Mesendoderm (in vitro differentiated cells): ENCODE measurements at places on chromosomes 12 and 14.

DNA sequence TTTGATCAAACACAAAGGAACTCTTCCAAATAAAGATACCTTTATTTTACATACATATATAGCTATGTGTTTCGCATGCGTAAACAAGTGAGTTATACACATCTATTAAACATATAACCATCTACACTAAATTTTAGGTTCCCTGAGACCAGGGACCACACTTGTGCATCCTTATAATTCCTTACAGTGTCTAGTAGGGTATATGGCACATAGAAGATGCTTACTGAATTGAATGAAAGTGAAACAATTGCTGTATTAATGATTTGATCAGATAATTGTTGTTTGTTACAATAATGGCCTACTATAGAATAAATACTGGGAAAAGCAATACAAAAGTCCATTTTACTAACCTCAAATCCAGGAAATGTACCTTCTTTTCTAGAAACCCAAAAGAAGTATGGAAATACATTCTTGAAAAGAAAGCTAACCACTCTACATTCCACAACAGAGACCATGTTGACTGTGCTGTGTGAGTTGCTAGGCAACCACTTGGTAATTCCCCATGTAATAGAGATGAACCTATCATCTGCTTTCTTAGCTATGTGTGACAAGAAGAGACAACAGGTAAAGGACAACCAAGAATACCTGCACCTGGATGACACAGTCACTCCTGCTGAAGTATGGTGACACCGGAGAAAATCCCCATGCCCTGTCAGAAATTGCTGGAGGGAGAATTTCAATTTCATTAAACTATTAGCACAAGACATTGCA is 11.9 kb upstream of the CIPC start:
- peak; percentile 98 for DNase-seq

GRCh38 chr14:101082436-101083384 is 179.2 kb upstream of the RTL1 start:
- DNase-seq, result no peak

GRCh38 chr12:22276867-22277266 is 57.6 kb downstream of the ST8SIA1 start:
- no peak for DNase-seq

DNA sequence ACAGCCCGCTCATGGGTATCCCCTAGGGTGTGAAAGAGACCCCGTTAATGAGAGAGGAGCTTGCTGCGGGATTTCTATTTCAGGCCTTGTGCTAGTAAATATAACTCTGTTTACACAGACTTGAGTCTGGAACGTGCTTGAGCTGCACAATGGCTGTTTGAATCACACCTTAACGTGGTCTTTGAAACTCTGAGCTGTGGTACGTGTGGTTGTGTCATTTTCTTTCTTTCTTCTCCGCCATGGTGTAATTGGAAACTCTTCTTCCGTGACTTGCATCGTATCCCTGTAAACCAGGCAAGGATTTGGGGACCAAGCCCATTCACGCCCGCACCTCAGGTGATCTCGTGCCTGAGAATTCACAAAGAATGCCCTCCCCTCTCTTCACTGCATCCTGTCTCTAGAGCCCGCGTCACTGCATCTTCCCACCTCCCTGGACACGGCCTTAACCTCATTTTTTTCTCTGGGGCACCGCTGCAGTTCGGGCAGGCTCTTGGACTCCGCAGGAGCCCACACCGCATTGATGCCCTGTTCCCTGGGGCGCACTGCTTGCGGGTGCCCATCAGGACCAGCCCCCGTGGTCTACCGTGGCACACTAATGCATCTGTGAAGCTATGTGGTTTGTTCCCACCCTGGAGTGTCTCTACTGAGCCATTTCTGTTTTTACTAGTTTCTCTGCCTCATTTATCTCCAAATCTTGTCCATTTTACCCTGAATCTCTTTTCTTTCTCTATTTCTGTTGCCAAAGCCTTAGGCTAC is 78.4 kb upstream of the PARP11 start:
- DNase-seq, result no peak

DNA sequence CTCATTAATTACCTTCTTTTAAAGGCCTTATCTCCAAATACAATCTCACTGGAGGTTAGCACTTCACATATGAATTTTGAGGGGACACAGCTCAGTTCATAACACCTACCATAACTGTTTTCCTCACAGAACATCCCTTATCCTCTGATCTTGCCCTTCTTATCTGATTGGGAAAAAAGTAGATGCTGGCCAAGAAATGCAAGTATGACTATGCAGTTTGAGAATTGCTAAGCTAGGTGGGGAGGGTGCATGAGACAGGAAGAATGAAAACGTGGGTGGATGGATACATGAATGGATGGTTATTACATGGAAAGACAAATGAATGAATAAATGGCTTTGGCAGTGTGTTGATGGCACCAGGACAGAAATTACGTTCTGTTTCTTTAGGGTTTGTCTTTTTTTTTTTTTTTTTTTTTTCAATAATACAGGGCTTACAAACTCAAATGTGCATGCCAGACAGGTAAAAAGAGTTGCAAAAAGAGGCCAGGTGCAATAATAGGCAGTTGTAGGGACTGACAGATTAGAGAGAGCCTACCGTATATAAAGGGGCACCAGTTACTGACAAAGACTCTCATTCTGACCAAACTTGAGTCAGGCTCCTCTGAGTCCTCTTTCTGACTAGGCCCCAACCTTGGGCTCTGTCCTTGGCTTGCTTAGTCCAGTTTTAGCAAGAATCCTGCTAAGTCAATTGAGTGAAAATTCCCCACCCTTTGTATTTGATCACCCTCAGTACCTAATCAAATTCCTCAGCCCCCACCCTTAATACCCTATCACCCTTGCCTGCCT is 304.9 kb downstream of the ZFP36L1 start:
- no peak for DNase-seq

DNA sequence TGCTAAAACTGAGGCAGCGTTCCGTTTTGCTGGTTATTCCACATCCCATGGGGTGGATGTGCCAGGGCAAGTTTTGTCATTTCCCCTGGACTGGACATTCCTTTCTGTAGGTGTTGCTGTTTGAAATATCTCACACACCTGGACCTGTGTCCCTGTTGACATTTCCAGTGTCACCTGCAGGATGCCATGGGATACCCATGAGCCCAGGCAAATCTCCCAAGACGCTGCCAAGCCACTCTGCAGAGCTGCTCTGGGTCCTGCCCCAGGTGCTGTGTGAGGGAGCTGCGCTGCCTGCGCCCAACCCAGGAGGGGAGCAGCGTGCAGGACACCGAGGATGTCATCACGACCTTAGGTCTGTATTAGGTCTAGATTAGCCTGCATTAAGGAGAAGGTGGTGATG is 5.2 kb upstream of the PACS2 start:
- DNase-seq, result no peak

DNA sequence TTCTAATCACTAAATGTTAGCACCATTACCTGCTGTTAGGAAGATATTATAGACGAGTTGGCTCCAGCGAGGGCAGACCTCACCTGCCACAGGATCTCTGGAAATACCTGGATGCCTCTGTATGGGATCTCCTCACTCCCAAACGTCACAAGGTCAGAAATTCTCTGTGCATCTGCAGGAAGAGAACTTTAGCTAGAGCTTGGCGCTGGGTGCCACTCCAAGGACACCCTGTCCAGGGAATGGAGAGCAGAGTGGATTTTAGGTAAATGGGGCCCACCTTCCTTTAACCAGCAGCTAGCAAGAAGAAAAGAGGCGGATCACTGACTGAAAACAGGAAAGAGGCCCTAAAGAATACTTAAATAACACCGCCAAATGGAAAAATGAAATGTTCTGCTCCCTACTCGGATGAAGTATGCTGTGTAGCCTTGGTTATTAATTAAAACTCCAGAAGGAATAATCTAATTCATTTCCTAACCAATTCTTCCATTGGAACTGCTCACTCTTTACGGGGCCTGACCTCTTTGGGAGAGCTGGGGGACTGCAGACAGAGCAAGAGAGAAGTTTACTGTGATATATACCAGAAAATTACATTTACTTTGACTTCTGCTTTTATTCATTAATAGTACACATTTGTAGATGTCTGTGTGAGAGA is 4.2 kb upstream of the FOXG1 start:
- DNase-seq, result peak; percentile 35

DNA sequence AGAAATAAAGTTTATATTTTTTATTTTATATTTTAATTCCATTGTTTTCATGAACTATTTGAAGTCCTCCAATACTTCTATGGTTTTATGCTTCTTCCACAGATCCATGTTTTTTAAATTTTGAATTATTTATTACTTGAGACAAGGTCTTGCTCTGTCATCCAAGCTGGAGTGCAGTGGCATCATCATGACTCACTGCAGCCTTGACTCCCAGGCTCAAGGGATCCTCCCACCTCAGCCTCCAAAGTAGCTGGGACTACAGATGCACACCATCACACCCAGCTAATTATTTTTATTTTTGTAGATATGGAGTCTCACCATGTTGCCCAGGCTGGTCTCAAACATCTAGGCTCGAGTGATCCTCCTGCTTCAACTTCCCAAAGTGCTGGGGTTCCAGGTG is 28.8 kb upstream of the DLGAP5 start:
- DNase-seq, result no peak

DNA sequence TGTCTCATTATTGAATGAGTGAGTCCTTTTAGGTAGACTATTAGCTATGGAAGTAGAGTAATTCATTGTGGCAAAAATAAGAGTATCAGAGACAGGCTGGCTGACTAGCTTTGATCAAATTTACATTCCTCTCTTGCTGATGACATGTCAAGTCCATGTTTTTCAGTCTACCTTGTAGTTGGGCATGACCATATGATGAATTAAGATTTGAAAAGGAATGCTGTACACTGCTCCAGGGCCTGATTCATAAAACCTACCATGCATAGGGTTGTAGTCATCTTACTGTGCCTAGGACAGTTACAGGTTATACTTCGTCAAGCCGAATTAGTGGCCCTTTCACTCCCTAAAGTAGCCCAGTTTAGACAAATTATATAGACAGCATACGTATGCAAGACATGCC is 545.7 kb upstream of the MIS18BP1 start:
- no peak for DNase-seq

GRCh38 chr14:89327771-89328212 is 89.2 kb downstream of the FOXN3 start:
- no peak for DNase-seq

DNA sequence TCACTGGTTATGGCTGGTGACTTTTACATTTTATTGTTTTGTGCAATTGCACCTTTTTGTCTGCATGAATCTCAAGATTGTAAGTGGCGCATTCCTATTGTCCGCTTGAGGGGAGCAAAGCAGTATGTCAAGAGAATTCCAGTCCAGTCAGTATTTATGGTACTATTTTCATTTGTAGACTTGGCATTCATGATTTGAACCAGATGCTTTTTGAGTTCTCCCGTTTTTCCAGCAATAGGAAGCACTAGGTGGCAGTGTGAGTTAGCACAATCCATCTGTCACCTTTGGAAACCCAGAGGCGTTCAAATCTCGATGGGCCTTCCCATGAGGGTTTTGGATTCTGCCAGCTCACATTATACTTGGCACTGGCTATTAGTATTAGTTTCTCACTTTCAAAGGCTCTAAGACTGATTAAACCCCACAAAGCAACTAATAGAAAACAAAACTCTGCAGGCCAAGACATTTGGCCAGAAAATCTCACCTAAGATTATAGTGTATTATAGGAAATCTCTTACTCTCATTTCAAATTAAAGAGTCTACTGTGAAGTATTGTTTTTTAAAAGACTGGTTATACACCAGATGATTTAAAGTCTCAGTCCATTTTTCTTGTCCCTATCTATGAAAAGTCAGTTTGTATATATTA is 2.2 kb downstream of the DACT1 start:
- DNase-seq, result peak; percentile 77

DNA sequence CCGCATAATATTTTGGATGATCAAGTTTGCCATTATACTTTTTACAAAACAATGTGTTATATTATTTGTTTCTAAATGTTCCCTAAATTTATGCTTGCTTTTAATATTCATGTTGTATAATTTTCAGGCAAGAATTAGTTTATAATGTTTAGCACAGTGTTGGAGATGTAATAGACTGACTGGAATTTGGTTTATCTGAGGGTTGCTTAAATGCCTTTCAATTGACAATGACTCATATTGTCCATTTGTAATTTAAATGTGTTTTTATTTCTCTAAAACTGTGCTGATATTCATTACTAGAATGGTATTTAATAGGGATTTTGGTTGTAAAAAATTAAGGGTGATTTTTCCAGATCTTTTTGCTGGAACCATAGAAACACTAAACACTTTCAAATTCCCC is 788.4 kb downstream of the SLC6A15 start:
- no peak for DNase-seq

GRCh38 chr14:62654641-62655040 is 390.6 kb downstream of the KCNH5 start:
- DNase-seq, result no peak

DNA sequence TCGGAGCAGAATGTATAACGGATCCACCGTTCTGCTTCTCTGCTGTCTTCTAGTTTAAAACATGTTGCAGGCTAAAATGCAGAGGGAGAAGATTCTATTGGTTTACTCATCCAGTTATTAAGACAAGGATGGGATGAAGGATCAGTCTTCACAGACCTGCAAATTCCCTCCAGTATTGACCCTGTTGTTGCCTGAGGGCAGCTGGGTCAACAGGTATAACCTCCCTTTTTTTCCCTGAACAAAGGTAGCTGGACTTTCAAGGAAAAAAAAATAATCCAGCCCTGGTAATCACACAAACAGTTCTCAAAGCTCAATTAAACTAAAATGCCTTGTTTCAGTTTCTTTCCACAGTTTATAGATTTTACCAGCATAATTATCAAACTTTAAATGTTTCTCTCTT is 480.6 kb downstream of the ZFP36L1 start:
- no peak for DNase-seq

GRCh38 chr12:5276327-5276880 is 155.5 kb upstream of the NTF3 start:
- peak; percentile 71 for DNase-seq

DNA sequence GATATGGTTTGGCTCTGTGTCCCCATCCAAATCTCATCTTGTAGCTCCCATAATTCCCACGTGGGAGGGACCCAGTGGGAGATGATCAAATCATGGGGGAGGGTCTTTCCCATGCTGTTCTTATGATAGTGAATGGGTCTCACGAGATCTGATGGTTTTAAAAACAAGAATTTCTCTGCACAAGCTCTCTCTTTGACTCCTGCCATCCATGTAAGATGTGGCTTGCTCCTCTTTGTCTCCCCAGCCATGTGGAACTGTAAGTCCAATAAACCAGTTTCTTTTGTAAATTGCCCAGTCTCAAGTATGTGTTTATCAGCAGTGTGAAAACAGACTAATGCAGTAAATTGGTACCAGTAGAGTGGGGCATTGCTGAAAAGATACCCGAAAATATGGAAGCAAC is 146.2 kb downstream of the DPF3 start:
- no peak for DNase-seq
